Activated CD8-positive, alpha-beta memory T cell treated with anti-CD3 and anti-CD28 coated beads for 24 hours (primary cell): ENCODE measurements at places on chromosomes 1 and 21.

GRCh38 chr1:69568421-69569174, 876 bp downstream of the LRRC7 start:
- no peak for DNase-seq

GRCh38 chr1:192808163-192808517, 699 bp upstream of the RGS2 start:
- no peak for DNase-seq

DNA sequence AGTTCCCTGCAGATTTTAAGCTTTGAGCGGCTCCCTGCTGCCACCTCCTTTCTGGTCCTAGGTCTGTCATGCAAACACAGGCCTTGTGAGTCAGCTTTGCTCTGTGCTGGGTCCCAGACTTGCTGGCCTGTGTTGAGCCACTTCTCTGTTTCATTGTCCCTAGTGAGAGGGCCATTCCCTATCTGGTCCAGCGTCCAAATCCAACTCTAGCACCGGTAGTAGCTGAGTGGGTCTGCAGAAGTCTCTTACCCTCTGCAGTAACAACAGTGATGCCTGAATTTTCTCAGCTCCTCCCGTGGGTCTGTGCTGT, 5.8 kb downstream of the TTC22 start:
- DNase-seq: no peak

- no peak for DNase-seq
Measured at GRCh38 chr1:116503546-116504307, 67.1 kb downstream of the CD58 start.

DNA sequence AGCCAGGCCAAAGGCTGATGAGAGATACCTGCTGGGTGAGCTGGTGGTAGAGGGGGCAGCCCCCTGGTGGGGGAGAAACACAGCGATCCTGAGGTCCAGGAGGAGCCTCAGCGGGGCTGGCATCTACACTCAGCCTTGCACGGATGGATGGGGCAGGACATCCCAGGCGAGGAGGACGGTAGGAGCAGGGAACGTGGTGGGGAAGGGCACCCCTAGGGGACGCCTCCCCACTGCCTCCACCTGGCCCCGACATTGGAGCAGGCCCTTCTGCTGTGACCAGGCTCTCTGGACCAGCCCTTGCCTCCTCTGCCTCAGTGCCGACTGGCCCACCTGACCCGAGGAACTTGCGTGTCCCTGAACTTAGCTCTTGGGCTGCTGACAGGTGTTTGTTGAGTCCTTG, 6.4 kb upstream of the MMEL1 start:
- DNase-seq: no peak

- DNase-seq: no peak
Measured at GRCh38 chr1:61580417-61580816, 144.5 kb downstream of the TM2D1 start.

- no peak for DNase-seq
Measured at GRCh38 chr1:168875831-168876230, 146.8 kb upstream of the DPT start.

- no peak for DNase-seq
Measured at GRCh38 chr1:245054105-245054504, 100.7 kb upstream of the KIF26B start.

DNA sequence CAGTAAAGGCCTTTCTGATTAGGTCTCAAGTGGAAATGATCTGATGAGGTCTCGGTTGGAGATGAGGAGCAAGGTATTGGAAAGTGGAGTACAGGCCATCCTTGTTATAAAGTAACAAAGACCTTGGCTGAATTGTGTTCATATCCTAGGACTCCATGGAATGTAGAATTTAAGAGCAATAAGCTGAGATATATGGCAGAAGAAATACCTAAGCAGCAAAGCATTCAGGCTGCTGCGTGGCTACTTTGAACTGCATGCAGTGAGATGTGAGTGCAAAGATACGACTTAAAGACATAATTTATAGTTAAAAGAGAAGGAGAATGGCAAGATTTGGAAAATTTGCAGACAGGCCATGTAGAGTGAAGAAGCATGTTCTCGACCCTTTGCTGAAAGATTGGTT, 11.2 kb upstream of the XPR1 start:
- no peak for DNase-seq
